Cerebellar nuclear complex (tissue), 1 donor: ENCODE measurements at places on chromosomes 7 and 10.

GRCh38 chr10:25573316-25573715, 360.7 kb upstream of the MYO3A start:
- DNase-seq, result no peak

DNA sequence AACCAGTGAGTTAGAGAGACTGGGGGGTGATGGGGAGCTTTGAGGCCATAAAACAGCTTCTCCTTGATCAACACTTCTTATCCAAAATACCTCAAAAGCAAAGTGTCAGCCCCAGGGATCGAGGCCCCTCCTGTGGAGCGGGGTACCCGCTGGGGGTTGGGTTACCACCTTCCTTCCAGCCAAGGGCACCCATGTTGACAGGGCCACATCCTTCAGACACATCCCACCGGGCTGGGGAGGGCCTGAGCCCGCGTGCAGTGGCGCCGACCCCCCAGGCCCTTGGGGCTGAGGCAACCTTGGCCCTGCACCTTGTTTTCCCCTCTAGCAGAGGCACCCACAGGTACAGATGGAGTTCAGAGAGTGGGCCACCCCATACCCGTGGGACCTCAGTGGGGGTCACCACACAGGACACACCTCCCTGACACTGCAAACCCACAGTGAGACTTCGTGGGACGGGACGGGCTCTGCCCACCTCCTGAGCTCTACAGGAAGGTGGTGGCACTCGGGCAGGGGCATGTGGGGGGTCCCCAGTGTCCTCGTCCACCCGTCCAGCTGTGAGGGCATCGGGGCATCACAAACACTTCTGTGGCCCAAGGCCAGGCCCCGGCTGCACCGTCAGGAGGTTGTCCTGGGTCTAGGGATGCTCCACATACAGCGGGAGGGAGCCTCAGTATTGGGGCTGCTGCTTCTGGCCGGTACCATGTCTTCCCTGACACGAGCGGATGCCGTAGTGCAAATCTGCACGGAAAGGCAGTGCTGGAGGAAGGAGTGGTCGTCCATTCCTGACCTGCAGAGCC, 10.7 kb downstream of the DPYSL4 start:
- DNase-seq, result no peak

DNA sequence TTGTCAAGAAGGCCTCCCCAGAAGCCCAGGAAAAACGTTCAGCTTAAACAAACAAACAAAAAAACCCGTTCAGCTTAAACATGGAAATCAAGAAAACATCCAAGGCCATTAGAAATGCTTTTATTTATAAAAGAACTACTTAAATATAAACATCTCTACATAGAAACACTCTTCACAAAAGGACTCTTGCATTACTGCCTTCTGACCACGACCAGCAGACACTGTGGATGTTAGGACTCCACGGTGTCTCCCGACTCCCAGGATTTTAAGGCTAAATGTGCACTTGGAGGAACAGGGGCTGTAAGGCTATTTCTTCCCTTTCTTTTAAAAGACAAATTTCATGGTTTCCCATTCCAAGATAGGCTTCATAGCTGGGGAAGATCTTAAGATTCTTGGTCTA, 93.0 kb downstream of the ABCC2 start:
- DNase-seq, result no peak

DNA sequence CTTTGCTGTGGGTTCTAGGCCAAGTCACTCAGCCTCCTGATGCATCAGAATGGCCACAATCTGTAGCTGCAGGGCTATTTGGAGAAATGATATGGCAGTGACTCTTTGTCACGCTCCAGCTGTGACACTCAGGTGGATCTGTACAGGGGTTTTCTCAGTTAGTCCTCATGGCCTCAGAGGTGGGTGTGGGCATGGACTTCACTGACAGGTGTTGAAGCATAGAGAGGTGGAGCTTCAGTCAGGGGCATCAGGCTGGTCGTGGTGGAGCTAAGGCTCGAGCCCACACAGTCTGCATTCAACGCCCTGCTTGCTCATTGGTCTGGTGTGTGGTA, 21.2 kb downstream of the PALD1 start:
- DNase-seq, result no peak

- no peak for DNase-seq
Observed at GRCh38 chr7:47454974-47455871, 126.7 kb downstream of the TNS3 start.

DNA sequence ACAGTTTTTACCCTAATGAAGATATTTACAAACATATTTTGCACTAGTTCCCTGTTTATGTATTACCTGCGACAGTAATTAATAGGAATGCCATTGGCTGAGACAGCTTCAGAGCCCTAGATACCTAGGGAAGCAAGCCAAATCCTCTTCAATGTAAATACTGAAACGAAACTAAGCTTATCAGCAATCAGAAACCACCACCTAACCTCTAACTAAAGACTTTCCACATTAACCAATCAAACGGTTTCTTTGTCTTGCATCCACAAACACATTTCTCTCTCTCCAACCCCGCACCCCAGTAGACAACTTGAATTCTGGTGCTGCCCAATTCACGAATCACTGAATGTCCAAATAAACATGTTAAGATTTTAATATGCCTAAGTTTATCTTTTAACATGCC, 474.4 kb upstream of the C7orf33 start:
- DNase-seq, result no peak

- DNase-seq, result no peak
Observed at GRCh38 chr10:128990986-128991385, 476.1 kb upstream of the MGMT start.

DNA sequence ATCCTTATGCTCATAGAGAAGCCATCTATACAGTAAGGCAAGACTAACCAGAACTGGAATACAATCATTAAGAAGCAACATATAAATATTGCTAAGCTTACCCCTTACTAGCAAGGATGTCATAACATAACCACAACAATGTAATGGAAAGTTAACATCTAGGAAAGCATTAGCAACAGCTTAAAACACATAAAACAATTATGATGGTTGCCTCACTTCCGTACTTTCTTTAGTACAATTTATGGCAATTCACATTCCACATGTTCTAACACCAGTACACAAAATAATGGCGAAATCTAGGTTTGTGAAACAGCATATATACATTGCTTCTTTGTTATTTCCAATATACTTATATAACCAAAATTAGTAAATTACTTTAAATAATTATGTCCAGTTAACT, 195.0 kb downstream of the AHR start:
- no peak for DNase-seq

GRCh38 chr7:990933-991728, 8.2 kb downstream of the CYP2W1 start:
- no peak for DNase-seq

DNA sequence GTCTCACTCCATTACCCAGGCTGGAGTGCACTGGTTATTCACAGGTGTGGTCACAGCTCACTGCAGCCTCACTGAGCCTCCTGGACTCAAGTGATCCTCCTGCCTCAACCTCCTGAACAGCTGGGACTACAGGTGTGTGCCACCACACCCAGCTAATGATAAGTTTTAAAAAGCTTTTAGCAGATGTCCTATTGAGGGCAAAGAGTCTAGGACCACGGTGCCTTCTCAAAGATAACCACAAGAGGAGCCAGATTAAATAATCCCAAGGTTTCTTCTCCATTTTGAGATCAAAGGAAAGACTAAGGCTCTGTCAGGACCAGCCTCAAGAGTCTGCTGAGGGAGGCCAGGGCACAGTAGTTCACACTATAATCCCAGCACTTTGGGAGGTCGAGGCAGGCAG, 4.7 kb downstream of the ATP5MF start:
- DNase-seq, result no peak

- DNase-seq, result no peak
Observed at GRCh38 chr7:67604461-67605386, 608.1 kb downstream of the TYW1 start.

- no peak for DNase-seq
Observed at GRCh38 chr10:114893251-114893650, 44.7 kb upstream of the TRUB1 start.

DNA sequence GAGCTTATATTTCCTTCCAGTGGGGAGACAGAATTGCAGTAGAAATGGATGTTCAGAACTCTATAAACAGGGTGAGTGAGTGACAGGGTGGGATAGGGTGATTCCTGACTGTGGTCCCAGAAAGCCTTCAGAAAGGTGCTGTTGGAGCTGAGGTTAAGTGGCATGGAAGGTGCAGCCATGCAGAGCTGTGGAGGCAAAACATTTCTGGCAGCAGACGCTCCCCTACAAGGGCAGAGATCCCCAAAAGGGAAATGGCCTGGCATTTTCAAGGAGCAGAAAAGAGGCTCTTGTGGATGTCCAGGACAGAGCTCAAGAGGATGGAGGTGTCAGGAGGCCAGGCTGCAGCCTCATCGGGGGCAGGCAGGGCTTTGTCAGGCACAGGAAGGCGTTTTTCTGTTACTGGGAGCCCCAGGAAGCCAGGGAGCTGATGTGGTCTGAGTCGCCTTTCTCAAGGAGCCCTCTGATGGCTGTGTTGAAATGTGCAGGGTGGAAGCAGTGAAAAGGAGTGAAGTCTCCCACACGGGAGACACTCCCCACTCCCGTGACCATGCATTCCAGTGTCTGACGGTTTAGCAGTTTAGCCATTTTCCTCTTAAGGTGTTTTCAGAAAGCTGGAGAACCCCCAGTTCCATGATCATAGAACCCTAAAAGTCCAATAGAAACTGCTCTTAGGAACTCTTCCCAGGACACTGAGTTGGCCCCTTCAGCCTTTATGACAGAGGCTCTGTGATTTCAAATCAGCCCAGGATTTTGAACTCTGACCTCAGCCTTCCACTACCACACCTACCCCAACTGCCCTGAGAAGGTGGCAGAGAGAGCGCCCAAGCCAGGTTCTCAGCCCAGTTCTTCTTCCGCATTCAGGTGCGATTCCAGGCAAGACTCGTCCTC, 96.2 kb downstream of the C10orf105 start:
- no peak for DNase-seq
